ENCODE measurements at places on chromosomes 13 and 19. TPM values are rescaled to one million over a fixed set of nuclear protein-coding genes. Genes with fewer than 3 reads are reported as not detected.

The PSG11 gene
- not detected for total RNA-seq

DNA sequence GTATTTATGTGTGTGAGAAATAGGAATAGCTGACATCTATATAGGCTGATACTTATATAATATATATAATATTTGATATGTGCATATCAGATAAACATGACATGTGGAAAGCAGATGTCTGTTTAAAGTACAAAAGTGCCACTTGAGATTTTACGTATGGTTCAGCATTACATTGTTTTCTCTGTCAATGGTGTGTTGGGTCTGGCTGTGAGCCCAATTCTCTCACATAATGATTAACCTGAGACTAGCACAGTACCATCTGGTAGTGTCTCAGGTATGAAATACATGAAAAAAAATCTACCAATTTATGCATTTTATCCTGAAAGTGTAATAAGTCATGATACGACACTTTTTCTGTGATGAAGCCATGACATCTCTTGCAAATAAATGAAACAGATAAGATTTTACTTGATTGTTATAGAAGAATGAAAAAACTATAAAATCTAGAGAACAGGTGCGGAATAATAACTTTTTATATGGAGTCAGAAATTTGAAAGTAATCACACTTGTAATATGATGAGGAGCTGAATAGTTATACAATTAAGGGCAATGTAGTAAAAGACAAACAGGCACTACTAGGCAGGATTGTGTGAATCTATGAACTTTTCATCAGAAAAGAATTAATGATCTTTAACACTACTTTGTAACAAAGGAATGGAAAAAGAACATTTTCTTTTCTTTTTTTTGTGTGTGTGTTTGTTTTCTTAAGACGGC lies 1405.0 kb downstream of the OLFM4 start:
- no peaks in the 10 kb centered on the region for H3K27me3 ChIP-seq
- DNase-seq = no peak
- no peaks in the 10 kb centered on the region for H3K4me1 ChIP-seq
- no peak overlapping the region for H3K4me3 ChIP-seq

DNA sequence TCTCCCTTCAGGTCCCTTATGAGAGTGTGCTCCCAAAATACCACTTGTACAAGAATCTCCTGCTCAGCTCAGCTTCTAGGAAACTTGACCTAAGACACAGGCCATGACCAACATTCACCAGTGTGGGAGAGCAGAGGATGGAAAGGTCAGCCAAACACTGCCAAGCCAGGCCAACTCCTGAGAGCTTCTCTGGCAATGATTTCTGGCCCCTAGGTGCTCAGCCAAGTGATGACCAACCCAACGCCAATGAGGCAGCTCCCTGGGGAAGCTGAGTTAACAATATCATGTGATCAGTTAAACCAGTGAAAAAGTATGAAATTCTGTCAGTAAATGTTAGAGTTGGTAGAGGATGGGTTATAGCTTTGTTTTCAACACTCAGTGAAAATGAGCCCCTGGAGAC lies 49.1 kb upstream of the FLT1 start:
- H3K27ac ChIP-seq = no peak overlapping the region
- H3K4me3 ChIP-seq = no peak overlapping the region
- no peaks in the 10 kb centered on the region for H3K36me3 ChIP-seq
- peaks cover 5% of the 10 kb centered on the region for H3K4me1 ChIP-seq
- DNase-seq = no peak
- H3K27me3 ChIP-seq = peaks cover 2% of the 10 kb centered on the region

DNA sequence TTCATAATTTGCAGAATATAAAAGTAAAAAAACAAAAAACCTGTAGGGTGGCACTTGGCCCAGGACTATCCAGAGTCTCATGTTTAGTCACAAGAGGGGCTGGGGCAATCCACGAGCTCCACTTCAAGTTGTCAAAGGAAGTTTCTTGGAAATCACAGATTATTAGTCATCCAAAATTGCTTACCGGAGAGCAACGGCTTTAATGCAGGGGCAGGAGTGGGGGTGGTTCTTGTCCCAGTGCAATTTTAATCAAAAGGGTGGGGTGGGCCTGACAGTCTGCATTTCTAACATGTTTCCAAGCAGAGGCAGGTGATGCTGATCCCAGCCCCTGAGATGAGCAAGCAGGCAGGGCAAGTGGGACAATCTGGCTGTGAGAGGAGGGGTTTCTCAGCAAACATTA lies 233.9 kb downstream of the ABCC4 start:
- no peak overlapping the region for H3K4me3 ChIP-seq
- no peak for DNase-seq
- H3K27ac ChIP-seq = no peak overlapping the region
- H3K27me3 ChIP-seq = no peaks in the 10 kb centered on the region

DNA sequence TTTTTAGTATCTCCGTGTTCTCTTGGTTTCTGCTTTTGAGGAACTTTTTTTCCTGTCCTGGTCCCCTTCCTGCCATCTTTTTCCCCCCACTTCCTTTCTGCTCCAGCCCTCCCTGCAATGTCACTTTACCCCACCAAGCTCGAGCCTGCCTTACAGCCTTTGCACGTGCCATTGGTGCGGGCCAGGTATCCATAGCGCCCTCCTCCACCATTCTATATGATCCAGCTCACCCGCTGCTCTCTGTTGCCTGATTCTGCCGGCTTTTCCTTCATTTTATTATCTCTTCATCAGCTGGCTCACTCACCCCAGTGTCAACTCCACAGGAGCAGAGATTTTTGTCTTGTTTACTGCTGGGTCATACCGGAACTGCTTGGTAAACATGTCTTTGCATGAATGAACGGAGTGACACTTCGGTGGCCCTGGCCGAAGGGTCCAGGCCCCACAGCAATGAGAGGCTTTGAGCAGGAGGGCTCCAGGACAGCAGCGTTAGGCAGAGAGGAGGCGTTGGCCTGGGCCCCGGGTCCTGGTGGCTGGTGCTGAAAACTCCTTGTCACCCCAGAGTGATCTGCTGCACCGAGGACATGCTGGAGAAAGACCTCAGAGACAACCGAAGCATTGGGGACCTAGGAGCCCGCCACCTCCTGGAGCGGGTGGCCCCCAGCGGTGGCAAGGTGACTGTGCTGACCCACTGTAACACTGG lies 1.2 kb downstream of the MRI1 start:
- H3K4me1 ChIP-seq = peaks cover 23% of the 10 kb centered on the region
- H3K36me3 ChIP-seq = peaks cover 19% of the 10 kb centered on the region
- H3K27ac ChIP-seq = peak overlapping the region; percentile 81
- H3K4me3 ChIP-seq = peak overlapping the region; percentile 82
- no peaks in the 10 kb centered on the region for H3K27me3 ChIP-seq

DNA sequence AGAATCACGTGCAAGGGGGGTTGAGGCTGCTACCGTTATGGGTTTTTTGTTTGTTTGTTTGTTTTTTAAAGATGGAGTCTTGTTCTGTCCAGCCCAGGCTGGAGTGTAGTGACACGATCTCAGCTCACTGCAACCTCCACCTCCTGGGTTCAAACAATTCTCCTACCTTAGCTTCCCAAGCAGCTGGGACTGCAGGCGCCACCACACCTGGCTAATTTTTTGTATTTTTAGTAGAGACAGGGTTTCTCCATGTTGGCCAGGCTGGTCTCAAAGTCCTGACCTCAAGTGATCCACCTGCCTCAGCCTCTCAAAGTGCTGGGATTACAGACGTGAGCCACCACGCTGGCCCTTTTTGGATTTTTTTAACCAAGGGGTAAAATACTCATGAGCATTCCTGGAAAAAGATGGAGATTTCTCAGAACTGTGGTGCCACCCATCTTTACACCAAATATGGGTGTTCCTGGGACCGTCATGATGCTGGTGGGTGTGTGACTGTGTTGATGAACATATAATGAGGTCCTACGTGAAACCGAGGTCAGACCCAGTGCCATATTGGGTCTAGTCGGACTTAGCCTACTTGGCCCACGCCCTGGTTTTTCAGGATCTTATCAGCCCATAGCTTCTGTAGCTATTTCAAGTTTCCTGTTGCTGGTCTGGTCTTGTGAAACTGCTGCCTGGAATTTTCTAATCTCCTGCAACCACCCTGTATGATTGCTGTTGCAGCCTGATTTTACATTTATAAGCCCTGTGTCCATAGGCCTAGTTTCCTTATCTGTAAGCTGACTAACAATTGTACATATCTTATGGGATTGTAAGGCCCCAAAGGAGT lies 6.2 kb downstream of the PPP1R15A start:
- DNase-seq = peak; percentile 37
- peaks cover 47% of the 10 kb centered on the region for H3K36me3 ChIP-seq
- peak overlapping the region; percentile 76 for H3K27ac ChIP-seq

- H3K4me1 ChIP-seq = peaks cover 1% of the 10 kb centered on the region
- DNase-seq = no peak
- no peak overlapping the region for H3K4me3 ChIP-seq
These were observed 128.6 kb upstream of the TNFSF11 start for GRCh38 chr13:42445354-42445753.

- no peak overlapping the region for H3K27ac ChIP-seq
- no peaks in the 10 kb centered on the region for H3K27me3 ChIP-seq
- H3K36me3 ChIP-seq = no peaks in the 10 kb centered on the region
- no peak for DNase-seq
- H3K4me3 ChIP-seq = no peak overlapping the region
These were observed 5.7 kb upstream of the FPR3 start for GRCh38 chr19:51789061-51789795.

- DNase-seq = no peak
- no peaks in the 10 kb centered on the region for H3K27me3 ChIP-seq
- no peak overlapping the region for H3K27ac ChIP-seq
- no peak overlapping the region for H3K4me3 ChIP-seq
These were observed 323.7 kb upstream of the HTR2A start for GRCh38 chr13:47220453-47221140.

- H3K27me3 ChIP-seq = peaks cover 3% of the 10 kb centered on the region
- H3K36me3 ChIP-seq = no peaks in the 10 kb centered on the region
- no peaks in the 10 kb centered on the region for H3K4me1 ChIP-seq
- no peak overlapping the region for H3K4me3 ChIP-seq
These were observed 407.0 kb downstream of the ZNF536 start for GRCh38 chr19:30778961-30779715.

DNA sequence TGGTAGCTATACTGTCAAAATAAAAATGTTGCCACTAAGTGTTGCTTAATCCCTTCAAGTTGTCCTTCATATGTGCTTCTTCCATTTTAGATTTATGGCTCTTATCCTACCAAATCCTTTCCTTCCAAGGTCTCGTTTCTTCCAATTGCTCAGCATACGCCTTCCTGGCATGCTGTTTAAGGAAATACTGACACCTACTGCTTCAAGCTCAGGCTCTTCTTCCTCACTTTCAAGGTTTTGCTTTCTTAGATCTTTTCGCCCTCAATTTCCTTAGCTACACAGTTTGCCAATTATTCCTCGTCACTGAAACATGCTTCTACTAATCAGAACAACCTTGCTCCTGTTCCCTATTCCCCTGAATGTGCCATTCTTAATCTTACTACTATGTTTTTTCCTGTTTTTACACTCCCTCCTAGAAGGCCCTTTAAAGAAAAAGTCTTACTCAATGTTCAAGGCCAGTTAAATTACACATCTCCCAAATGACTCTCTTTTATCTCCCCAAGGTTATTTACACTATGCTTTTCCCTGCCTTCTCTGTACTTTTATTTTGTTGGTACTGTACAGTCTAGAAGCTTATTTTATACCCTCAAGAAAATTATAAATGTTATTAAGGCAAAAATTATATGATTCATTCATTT lies 343.1 kb downstream of the MZT1 start:
- H3K4me1 ChIP-seq = no peaks in the 10 kb centered on the region
- no peak overlapping the region for H3K4me3 ChIP-seq
- no peak overlapping the region for H3K27ac ChIP-seq

DNA sequence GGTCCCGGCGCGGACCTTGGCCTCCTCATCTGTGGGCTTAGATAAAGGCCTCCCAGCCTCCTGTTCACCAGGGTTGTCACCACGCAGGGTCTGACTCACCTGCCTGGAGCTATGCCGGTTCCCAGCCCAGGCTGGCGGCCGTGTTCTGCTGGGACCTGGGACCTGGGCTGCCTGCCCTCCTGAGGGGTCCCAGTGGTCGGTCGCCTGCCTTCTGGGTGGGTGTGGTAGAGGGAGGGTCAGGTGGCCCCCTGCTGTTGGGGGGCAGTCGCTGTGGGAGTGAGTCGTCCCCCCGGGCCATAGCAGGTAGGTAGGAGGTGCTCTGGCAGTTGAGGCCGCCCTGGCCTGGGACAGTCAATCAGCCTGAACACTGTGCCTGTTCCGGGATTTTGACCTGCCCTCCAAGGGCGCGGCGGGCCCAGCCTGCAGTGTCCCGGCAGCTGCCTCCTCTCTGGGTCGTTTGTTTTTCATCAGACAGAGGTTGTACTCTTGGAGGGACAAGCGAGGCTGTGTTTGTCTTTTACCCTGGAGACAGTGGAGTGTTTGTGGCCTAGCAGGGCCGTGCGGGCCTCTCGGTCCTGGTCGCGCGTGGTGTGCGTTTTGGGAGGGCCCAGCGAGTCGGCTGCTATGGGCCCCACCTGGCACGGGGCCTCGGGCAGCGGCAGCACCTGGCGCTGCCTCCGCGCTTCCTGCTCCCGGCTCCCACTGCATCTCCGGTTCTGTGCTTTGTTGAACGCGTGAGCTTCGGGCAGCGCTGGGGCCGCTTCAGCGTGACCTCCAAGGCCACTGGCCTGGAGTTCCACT lies 2.6 kb downstream of the ADAT3 start:
- H3K4me1 ChIP-seq = peaks cover 49% of the 10 kb centered on the region
- no peak for DNase-seq
- peaks cover 9% of the 10 kb centered on the region for H3K36me3 ChIP-seq
- H3K27ac ChIP-seq = no peak overlapping the region
- no peaks in the 10 kb centered on the region for H3K27me3 ChIP-seq

DNA sequence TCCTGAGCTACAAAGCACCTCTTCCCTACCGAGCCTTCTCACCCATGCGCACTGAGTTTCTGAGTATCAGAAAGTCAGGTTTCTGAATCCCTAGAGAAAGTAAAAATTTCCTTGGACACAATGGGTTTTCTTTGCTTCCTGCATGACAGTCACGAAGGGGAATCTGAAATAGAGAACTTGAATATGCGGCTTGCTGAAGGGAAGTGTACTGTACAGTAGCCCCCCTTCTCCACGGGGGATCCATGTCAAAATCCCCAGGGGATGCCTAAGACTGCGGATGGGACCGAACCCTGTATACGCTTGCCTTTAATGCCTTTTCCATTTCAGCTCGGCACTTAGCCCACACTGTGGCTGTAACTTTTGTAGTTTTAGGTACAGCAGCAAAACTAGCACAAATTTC lies 107.9 kb downstream of the GGACT start:
- H3K27me3 ChIP-seq = no peaks in the 10 kb centered on the region
- H3K4me1 ChIP-seq = peaks cover 19% of the 10 kb centered on the region
- no peak overlapping the region for H3K4me3 ChIP-seq
- H3K27ac ChIP-seq = no peak overlapping the region

DNA sequence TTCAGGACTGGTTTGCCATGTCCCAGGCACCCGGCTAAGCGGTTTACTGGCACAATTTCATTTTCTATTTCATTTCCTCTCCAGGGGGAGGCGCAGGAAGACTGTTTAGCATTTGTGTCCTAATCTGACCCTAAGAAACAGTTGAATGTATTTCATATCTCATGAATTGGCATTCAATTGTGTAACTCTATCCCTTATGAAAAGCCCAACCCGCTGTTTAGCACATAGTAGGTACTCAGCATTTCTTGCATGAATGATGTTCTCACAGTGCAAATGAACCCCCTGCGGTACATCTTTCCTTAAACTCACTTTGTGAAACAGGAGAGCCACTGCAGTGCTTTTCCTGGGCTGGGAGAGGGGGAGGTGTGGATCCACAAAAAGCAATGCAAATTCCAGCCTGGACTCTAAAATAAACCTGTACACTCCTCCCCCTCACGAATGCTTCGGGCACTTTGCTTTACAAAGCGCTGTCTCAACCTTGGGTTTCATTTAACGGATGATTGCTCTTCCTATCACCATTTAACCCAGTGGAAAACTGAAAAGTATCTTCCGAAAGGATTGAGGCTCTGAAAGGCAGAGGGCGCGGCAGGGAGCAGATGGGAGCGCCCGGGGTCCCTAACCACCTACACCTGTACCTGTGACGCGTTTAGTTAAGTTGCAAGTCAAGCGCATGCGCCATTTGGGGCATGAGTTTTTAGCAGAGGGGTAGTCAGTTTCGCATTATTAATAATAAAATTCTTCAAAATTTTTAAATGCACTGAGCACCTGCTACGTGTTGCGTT lies 1.2 kb upstream of the EEF2 start:
- no peaks in the 10 kb centered on the region for H3K27me3 ChIP-seq
- peaks cover 53% of the 10 kb centered on the region for H3K4me1 ChIP-seq
